ENCODE measurements at places on chromosomes 6 and 20. TPM values are rescaled to one million over a fixed set of nuclear protein-coding genes. Genes with fewer than 3 reads are reported as not detected.

GRCh38 chr6:44540881-44541280, 153.4 kb downstream of the CDC5L start:
- DNase-seq: no peak

GRCh38 chr6:40302856-40303454, 284.2 kb downstream of the LRFN2 start:
- DNase-seq: no peak

The CYP39A1 gene
- 22.6 TPM for total RNA-seq

The MRPS18B gene
- total RNA-seq: 62.2 TPM

- DNase-seq: no peak
Observed at GRCh38 chr6:104969785-104970581, 13.1 kb downstream of the LIN28B start.

DNA sequence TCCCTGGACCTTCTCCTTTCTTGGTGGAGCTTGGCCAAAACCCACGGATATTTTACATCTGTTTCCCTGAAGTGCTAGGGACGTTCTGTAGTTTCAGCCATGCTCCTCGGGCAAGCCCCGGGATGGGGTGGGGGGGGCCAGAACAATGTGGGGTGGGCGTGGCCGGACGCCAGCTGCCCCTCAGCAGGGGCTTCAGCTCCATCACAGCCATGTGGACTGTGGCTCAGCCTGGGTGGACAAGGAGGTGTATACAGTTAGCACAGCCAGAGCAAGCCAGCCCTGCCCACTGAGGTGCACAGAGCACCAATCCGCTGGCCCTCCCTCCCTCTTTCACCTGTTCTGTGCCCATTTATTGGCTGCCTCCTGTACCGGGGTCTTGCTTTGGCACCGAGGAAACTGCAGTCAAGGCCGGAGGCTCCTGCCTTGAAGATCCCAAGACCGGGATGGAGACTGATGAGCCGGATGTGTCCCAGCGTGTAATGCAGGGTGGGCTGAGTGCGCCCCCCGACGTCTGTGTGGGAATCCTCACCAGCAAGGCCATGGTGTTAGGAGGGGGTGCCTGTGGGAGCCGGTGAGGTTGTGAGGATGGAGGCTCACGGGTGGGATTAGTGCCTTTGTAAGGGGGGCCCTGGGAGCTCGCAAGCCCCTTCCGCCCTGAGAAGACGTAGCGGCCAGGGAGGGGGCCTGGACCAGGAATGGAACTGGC, 28.0 kb downstream of the FRMD1 start:
- no peak for DNase-seq

GRCh38 chr6:683742-684440, 9.0 kb downstream of the EXOC2 start:
- no peak for DNase-seq

The KCNK16 gene
- total RNA-seq: not detected

DNA sequence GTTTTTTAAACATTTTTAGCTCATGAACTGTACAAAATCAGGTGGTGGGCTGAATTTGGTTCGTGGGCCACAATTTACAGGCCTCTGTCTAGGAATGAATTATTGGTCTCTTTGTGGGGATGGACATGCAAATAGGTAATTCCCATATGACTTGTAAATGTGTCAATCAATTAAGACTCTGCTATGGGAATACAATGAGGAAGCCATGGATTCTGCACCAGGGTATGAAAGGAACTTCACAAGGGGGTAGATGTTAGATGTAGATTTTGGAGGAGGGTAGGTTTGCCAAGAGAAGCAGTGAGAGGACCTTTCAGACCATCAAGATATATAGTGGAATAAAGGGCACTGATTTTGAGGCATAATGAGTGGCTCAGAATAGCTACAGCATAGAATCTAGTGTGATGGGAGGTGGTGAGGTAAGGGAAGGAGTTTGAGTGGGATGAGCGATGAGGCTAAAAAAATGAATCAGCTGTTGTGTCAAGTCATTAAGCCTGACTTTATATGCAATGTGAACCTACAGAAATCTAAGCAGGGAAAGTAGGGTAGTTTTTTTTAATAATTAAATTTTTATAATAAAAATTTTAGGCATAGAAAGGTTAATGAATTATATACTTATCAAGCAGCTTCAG, 32.6 kb upstream of the RNF182 start:
- DNase-seq: no peak

The PFDN4 gene
- 33.1 TPM for total RNA-seq

DNA sequence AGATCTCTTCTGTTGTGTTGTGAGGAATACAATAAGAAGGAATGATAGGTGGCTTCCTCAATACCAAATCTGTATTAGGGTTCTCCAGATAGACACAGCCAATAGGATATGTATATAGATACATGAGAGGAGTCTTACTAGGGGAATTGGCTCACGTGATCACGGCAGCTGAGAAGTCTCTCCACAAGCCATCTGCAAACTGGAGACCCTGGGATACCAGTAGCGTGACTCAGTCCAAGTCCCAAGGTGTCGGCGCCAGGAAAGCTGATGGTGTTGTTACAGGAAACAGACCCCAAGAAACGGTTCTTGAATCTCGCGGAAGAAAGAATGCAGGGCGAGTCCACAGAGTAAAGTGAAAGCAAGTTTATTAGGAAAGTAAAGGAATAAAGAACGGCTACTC, 61.4 kb downstream of the SYTL3 start:
- DNase-seq: no peak

The PTCHD4 gene
- 0.10 TPM for total RNA-seq

GRCh38 chr6:49526598-49526997, 23.9 kb upstream of the C6orf141 start:
- no peak for DNase-seq

DNA sequence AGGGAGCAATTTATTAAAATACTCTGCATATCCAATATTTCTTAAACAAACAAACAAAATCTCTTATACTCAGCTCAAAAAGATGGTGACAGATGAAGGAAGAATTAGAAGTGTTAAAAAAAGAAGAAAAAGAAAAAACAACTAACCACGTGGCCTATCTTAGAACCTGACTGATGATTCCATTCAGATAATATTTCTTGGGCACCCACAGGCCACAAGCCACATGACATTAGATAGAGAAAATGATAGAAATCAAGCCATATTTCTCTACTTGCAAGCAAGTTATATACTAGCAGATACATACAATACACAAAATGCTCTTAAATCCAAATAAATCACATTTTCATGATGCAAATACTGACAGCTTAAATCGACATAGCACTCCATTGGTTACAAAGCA, 14.5 kb upstream of the RAMACL start:
- no peak for DNase-seq

GRCh38 chr6:165729307-165729936, 66.4 kb upstream of the PDE10A start:
- peak; percentile 70 for DNase-seq

DNA sequence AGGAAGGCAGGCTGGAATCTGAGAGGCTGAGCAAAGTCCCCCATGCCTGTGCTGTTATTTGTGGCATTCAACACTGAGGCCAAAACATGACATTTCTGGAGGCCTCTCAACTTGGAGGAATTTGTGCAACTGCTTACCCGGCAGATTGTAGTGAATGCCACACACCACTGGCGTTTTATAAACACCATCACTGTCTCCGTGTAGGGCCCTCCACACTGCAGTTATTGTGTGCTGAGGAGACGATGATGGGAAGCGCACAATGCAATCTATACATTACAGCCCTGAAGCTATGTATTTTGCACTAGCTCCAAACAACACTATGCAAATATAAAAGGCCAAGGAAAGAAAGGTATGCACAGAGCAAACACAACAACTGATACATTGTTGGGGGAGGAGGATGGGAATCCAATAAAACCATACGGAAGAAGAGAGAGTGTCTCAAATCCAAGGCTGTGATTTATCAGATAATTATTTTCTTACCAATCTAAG, 106.5 kb downstream of the SMLR1 start:
- DNase-seq: no peak

DNA sequence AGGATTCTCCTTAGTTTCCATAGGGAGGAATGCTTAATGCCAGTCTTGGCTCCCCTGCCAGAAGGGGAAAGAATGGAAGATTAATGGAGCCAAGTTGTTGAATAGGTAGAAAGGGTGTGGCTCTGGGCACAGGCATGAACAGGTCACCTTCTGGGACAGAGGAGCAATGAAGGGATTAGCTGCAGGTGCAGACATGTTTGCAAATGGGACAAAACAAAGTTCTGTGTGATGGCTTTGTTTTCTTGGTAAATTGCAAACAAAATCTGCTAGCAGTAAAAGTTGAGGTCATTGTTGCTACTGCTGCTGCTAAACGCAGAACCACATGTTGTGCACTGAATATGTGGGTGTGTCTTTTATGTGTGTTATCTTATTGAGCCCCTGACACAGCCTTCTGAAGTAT, 93.3 kb downstream of the PERP start:
- DNase-seq: no peak

DNA sequence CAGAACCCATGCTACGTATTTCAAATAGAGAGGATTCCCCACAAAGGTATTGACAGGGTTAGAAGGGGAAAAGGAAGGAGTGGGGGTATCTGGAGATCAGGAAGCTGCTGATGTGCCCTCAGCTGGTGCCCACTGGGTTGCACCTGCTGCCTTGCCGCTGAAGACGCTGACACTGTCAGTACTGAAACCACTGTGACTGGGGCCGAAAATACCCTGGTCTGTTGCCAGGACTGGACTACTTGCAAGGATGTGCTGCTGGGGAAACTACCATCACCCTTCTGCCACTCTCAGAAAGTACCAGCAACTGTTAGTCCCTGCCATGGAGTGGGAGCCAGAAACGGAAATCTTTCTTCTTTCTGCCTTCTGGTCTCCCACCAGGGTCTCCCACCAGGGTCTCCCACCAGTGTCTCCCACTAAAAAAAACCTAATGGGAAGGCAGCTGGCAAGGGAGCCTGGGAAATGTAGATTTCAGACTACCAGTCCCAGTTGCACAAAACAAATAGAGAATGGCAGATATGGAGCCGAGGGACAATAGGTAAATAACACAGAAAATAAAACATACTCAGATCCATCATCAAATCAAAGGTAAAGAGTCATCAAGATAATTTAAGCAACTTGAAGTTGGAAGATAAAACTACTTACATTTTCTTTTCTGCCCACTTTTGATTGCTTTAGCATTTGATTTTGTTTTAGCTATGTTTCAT, 204.8 kb downstream of the TPBG start:
- no peak for DNase-seq

GRCh38 chr6:36755435-36756348, 58.1 kb downstream of the RAB44 start:
- no peak for DNase-seq

DNA sequence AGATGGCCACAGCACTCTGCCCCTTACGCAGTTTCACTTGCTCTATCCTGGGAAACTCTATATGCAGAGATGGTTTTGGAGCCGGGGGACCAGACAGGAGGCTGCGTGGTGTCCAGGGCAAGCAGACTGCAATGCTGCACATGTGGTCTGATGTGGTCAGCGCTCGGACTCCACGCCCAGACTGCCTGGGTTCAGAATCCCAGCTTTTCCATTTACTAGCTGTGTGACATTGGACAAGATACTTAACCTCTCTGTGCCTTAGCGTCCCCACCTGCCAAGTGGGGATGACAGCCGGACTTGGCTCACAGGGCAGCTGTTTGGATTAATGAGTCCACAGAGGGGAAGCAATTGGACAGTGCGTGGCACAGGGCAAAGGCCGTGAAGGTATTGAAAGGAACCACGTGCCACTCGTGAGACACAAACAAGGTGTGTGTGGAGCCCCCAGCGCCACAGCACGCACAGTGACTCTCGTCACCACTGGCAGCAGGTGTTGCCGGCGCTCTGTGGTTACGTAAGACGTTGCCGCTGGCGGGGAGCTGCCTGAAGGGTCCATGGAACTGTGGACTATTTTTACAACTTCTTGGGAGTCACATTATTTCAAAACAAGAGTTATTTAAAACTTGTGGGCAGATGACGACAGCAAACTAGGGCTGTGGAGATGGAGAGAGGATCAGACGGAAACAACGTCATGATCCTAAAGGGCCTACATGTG, 201.4 kb downstream of the PREX1 start:
- DNase-seq: no peak

The NNAT gene
- total RNA-seq: 2.8 TPM

GRCh38 chr6:144582939-144583613, 297.9 kb downstream of the UTRN start:
- no peak for DNase-seq

The GDAP1L1 gene
- not detected for total RNA-seq

The FNDC1 gene
- not detected for total RNA-seq

Data from lower leg skin (tissue), 4 donors.